ENCODE measurements at places on chromosomes 1 and 21.

DNA sequence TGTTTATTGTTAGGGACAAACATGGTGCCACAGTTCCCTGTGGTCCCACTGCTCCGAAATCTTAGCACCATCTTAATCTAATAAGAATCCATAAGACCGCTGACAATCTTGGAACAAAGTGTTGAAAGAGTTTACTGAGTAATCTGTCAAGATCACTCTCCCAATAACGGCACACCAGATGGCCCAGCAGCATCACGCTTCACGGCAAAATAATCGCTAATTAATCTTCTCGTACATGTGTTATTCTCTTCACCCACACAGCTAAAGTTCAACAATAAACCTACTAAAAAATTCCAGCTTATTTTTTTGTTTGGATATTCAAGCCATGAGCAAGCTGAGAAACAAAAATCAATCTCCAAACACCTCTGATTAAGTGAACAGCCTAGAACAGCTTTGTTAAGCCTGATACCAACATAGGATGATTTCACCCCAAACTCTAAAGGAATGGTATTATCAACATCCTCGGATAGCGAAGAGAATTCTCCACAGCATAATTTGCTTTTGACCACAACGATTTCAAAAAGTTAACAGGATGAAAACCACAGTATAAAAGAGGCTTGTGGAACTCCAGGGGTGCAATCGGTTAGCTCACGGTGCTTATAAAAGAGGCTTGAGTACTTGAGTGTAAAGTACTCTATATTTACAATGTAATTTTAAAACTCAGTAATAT is 329.9 kb upstream of the GREM2 start:
- no peak for DNase-seq

- peak; percentile 31 for DNase-seq
These were observed 5.8 kb downstream of the PERM1 start for GRCh38 chr1:975896-976683.

- DNase-seq: no peak
These were observed 82.8 kb downstream of the DMRTB1 start for GRCh38 chr1:53541761-53542550.

- no peak for DNase-seq
These were observed 8.5 kb downstream of the DIPK1A start for GRCh38 chr1:92952714-92953113.

- no peak for DNase-seq
These were observed 104.0 kb downstream of the TPR start for GRCh38 chr1:186271032-186271431.

- no peak for DNase-seq
These were observed 8.6 kb downstream of the AIM2 start for GRCh38 chr1:159067699-159068621.

GRCh38 chr1:169941982-169942830 is 48.5 kb upstream of the SCYL3 start:
- DNase-seq: no peak

GRCh38 chr1:110310300-110310699 is 28.9 kb upstream of the RBM15 start:
- DNase-seq: no peak

DNA sequence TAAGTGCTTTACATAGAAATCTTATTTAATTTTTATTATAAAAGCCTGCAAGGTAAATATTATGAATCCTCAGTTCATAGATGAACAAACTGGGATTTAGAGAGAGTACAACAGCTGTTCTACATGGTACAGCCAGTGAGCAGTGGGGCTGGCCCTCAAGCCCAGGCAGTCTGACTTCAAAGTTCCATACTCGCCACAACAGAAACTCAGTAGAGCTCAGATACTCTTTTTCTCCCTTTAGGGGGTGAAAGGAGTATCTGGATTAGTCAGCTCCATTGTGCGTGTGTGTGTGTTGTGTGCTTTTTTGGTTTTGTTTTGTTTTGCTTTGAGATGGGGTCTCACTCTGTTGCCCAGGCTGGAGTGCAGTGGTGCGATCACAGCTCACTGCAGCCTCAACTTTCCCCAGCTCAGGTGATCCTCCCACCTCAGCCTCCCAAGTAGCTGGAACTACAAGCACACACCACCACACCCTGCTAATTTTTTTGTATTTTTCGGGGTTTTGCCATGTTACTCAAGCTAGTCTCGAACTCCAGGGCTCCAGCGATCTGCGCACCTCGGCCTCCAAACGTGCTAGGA is 378.5 kb downstream of the SMYD3 start:
- no peak for DNase-seq
